ENCODE measurements at places on chromosomes 16 and 17.

DNA sequence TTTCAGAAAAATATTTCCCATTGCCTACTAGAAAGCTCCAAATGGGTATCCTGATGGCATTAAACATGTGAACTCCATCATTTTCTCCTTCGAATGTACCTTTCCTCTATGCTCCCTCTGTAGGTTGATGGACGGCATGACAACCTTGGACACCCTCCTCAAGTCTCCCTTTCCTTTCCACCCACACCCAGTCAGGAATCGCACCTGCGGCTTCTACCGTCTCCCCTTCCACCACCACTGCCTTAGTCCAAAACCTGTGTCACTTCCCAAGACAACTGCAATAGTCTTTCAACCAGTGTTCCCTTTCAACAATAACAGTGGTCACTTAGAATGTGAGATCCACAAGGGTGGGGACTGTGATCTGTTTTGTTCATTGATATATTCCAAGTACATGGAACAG is 233.1 kb upstream of the AXIN2 start:
- peak; percentile 12 for DNase-seq

DNA sequence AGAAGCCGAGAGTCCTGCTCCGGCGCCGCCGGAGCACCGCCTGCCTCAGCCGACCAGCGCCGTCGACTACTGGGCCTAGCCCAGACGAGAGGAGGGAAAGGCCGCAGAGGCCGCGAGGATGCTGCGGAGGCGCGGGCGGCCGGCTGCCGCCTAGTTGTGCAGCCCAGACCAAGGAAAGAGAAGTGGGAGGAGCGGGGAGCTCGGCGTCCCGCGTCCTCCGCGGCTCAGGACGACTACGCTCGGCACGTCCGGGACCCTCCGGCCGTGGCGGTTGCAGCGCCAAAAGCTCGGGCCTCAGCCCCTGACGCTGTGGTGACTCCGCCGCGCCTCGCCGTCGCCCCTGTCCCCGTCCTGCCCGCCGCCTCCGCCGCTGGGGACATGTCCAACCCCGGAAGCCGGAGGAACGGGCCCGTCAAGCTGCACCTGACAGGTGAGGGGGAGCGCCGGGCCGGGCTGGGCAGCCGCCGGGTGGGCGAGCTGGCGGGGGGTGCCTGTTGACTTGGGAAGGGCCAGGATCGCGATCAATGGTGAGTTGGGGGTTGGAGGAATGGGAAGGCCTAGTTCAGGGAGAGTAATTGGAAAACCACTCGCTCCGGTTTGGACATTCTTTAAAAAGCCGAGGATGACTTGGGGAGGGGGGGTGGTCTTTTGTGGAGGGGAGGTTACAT is 37.7 kb downstream of the RNF135 start:
- DNase-seq = peak; percentile 58

DNA sequence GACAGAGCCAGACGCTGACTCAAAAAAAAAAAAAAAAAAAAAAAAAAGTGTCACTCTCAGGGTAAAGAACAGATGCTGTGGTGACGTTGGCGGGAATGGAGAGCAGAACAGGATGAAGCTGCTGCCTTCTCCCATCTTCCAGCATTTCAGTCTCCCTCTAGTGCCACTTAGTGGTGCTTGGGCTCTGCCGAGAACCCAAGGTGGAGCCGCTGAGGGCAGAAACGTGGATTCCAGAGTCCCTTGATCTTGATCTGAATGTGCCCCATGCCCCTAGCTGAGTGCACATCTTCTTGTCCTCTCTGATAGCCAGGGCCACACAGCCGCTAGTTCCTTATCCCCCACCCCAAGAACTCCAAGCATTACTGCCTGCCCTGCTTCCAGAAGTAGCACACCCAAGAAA is 43.2 kb upstream of the FA2H start:
- DNase-seq = no peak

GRCh38 chr16:83732536-83732935 is 75.2 kb upstream of the HSBP1 start:
- DNase-seq = no peak

GRCh38 chr17:17552351-17553216 is 38.9 kb downstream of the PEMT start:
- DNase-seq = no peak

GRCh38 chr17:28728364-28729200 is at the start of gene NEK8:
Gene NEK8, plus strand, starts transcription at chr17:28728788. Its CDS starts 26 bp downstream, at chr17:28728814.
- peak; percentile 97 for DNase-seq

- DNase-seq = no peak
Measured at GRCh38 chr16:50901062-50901461, 159.2 kb downstream of the CYLD start.

- peak; percentile 81 for DNase-seq
Measured at GRCh38 chr17:74280093-74280513, 6.1 kb downstream of the DNAI2 start.

GRCh38 chr17:80260791-80261158 is at the start of gene RNF213:
Gene RNF213, plus strand, starts transcription at chr17:80260852. Its CDS starts 2,830 bp downstream, at chr17:80263682.
- DNase-seq = peak; percentile 67

DNA sequence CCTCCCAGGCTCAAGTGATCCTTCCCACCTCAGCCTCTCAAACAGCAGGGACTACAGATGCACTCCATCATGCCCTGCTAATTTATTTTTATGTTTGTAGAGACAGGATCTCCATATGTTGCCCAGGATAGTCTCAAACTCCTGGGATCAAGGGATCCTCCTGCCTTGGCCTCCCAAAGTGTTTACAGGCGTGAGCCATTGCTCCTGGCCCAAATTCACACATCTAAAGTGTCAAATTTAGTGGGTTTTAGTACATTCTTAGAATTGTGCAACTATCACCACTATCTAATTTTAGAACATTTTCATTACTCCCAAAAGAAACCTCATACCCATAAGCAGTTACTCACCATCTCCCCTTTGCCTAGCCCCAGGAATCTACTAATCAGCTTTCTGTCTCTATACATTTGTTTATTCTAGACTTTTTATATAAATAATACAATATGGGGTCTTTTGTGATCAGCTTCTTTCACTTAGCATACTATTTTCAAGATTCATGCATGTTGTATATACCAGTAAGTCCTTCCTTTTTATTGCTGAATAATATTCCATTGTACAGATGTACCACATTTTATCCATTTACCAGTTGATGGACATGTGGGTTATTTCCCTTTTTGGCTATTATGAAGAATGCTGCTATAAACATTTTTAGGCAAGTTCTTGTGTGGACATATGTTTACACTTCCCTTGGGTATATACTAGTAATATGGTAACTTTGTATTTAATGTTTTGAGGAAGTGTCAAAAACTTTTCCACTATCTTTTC is 25.1 kb upstream of the ITGA2B start:
- no peak for DNase-seq

GRCh38 chr16:89064606-89065457 is 28.8 kb upstream of the ACSF3 start:
- no peak for DNase-seq

DNA sequence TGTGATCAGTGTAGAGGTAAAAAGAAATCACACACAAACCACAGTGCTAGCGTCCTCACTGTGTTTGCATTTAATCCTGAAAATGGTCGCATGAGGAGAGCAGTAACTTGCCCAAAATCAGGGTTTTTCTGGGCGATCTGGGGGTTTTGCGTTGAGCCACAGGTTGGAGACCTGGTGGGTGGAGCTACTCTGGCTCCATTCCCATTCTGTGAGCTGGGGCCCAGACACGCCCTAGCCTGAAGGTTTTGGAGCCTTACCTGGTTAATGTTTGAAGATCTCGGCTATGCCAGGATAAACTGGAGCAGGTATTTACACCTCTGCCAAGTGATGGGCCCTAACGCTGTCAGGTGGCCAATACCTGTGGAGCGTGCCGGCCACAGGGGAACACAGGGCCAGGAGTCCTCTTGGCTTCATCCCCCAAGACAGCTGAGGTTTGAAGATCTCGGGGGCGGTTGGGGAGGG is 48.4 kb downstream of the MPRIP start:
- DNase-seq = no peak

DNA sequence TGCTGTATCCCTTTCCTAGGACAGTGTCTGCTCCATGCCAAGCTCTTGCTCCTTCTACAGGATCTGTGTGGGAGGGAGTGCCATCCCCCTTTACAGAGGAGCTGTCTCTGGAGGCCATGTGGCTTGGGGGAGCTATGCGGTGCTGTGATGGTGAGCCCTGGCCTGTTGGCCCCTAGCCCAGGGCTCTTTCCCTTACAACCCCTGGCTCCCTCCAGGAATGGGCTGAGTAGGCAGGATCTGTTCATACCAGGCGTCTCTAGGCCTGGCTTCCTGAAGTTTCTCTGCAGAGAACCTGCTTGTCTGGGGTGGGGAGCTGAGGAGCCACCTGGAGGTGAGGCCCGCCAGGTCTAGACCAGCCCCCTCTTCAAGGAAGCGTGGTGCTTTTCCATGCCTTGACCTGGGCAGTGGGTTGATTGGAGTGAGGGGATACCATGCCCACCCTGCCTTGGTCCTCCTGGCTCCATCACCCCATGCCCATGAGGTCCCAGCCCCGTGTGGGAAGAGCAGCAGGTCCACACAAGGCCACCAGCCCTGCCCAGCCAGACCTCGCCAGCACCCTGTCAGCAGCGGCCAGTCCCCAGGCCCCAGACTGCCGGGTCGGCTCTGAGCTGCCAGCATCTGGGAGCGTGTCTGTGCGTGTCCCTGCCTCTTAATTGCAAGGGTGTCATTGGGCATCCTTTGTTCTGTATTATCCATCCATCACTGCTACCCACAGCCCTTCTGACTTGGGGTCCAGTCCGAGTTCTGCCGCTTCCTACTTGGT is 14.7 kb downstream of the LLGL2 start:
- DNase-seq = no peak

DNA sequence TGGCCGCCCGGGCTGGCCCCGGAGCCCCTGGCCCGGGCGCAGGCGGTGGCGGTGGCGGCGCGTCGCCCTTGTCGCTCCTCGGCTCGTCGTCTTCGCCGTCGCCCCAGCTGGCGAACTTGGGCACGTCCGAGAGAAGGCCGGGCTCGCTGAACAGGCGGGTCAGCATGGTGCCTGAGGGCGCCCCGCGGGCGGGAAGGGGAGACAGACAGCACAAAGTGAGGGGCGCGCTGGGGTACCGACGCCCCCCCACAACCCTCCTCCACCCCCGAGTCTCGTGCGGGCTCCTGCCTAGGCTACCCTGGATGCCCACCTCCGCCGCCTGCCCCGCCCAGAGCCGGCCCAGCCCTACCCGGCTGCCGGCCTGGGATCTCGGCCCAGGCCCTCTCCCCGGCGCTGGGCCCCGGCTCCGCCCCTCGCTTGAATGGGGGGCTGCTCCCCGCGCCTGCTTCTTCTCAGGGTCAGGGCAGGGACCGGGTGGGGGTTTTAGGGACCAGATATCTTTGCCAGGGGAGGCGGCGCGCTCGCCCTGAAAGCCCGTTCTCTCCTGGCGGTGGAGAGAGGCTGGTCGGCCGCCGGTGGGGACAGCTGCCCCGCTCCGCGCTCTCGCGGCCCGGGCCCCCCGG is 1.2 kb downstream of the NEUROD2 start:
- no peak for DNase-seq
